ENCODE measurements at places on chromosomes 3 and 15. TPM values are rescaled to one million over a fixed set of nuclear protein-coding genes. Genes with fewer than 3 reads are reported as not detected.

Gene CPA3
- not detected for total RNA-seq

Gene SLC22A14
- total RNA-seq: not detected

Gene SEC62
- total RNA-seq: 128 TPM

Gene C3orf85
- total RNA-seq: not detected

Gene RTP1
- not detected for total RNA-seq

Gene CYP1A2
- total RNA-seq: not detected

Gene TM6SF1
- 0.17 TPM for total RNA-seq

Gene NFKBIZ
- 7.8 TPM for total RNA-seq

Gene CASR
- total RNA-seq: not detected

Gene WDR49
- not detected for total RNA-seq

Gene A4GNT
- total RNA-seq: not detected

Measured in A549 treated with DMSO at 1 μM for 4 hours (cell line).